ENCODE measurements at places on chromosomes 11 and 22.
A peak's percentile ranks its signal among the peaks of the same experiment; 100 is the strongest.

DNA sequence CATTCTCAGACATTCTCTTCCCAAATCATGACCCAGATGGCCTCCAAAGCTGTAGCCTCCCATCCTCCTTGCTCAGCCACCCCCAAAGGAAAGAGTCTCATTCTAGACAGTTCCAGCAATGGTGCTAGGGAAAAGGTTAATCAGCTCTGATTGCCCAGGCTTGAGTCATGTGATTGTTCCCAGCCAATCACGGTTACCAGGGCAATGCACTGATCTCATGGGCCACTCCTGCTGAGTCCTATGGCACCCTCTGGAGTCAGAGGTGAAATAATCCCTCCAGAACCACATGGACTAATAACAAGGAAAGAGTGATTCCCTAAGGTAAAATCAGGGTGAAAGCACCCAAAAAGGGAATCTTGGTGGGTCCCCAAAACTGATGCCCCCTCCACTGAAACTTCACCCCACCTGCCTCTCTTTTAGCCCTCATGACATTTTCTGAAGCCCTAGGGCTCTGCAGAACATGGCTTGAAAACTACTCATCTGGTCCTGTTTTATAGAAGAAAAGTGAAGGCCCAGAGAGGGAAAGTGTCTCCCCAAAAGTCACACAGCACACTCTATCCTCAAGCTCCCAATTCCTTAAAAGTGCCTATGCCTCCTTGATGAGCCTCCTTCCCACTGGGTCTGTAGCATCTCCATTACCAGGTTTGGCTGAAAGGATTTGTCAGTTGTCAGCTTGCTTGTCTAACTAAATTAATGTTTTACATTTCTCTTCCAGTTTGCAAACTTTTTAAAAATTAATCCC lies 203.7 kb downstream of the MN1 start:
- peak; percentile 11 for DNase-seq

GRCh38 chr11:78772186-78772585 lies 197.5 kb upstream of the NARS2 start:
- DNase-seq: no peak

DNA sequence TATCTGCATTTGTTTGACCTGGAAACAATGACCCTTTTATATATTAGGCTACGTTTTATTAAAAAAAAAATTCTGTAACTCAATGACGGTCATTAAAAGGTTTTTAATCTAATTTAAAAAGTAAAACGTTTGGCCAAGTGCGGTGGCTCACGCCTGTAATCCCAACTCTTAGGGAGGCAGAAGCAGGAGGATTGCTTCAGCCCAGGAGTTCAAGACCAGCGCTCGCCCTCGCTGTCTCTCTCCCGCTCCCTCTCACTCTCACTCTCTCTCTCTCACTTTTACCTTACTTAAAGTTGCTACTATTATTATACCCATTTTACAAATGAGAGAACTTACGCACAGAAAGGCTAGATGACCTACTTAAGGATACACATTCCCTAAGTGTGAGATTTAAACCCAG lies 814 bp upstream of the NARS2 start:
- no peak for DNase-seq

DNA sequence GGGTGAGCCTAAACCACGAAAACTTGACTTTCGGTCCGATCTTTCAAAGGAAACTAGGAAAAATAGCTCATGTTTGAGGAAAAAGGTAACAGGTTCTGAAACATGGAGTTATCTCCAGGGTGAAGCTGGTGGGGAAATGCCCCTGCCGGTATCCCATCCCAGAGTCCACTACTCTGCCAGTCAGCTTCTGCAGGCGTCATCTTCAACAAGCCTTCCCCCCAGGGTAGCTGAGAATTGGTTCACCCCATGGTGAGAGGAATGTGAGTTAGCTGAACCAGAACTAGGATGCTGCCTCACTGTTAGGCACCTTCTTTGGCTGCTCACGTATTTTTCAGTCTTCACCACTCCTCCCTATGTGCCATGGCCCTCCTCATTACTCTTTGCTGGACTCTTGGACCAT lies 1.1 kb downstream of the GVQW3 start:
- DNase-seq: no peak

DNA sequence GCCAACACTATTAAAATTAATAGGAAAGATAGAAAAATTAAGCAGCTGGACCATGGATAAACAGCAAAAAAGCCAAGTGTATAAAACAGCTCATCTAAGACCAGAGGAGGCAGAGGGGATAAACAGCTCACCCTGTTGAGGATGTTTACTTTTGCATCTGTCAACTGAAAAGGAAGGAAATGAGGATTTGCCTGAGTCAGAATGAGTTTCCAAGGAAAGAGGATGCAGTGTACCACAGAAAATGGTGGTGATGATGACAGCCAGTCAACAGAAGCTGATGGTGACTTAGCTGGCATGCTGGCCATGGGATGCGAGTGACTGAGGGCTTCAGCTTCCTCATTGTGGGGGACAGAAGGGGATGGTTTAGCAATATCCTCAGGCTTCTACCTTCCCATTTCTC lies 183.5 kb downstream of the KIRREL3 start:
- DNase-seq: no peak

DNA sequence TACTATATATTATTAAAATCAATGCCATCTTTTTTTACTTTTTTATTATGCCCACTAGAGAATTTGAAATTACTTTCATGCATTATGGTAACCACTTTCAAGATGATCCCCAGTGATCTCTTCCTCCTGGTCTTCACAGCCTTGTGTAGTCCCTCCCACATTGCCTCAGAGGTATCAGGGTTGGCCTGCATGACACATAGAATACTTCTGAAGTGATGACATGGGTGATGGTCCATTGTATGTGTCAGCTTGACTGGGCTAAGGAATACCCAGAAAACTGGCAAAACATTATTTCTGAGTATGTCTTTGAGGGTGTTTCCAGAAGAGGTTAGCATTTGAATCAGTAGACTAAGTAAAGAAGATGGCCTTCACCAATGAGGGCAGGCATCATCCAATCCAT lies 14.2 kb upstream of the ISX start:
- DNase-seq: no peak

DNA sequence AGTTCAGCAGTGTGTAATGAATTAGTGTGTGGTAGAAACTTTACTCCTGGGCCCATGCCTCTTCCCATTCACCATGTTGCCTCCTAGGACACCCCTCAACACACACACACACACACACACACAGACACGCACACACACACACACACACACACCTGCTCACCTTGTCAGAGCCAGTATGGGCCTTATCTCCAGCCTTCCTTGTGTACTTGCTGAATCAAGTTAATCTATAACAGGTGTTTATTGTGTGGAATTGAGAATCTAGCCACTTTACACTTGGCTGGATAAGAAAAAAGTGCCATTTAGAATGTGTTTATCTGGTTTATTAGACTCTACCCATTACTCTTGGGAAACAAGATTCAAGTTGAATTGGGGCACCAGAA lies 14.5 kb upstream of the ZDHHC13 start:
- DNase-seq: no peak

GRCh38 chr22:26554956-26555355 lies 35.0 kb downstream of the TPST2 start:
- no peak for DNase-seq

- DNase-seq: peak; percentile 87
Measured at GRCh38 chr11:75639762-75640181, 29.1 kb downstream of the MAP6 start.

- no peak for DNase-seq
Measured at GRCh38 chr11:64971421-64972233, at the start of gene MAJIN. Gene MAJIN, minus strand, starts transcription at chr11:64972108. Its CDS starts 12,703 bp downstream, at chr11:64959405.

DNA sequence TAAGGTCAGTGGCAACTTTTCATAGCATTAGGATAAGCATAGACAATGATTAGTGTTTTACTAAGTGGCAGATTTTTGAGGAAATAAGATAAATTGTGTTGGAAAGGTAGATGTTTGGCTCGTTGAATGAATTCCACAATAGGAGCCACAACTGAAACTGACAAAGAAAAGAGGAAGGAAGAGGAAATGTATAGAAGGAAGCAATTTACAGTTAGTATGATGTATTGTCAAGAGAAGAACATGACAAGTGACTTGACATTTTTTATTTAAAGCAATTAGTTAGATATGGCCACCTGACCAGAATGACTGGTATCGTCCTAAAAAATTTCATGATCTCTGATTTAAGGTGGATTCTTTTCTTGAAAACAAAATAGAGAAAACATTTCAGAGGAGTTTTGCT lies 3.1 kb upstream of the RAG2 start:
- DNase-seq: no peak

DNA sequence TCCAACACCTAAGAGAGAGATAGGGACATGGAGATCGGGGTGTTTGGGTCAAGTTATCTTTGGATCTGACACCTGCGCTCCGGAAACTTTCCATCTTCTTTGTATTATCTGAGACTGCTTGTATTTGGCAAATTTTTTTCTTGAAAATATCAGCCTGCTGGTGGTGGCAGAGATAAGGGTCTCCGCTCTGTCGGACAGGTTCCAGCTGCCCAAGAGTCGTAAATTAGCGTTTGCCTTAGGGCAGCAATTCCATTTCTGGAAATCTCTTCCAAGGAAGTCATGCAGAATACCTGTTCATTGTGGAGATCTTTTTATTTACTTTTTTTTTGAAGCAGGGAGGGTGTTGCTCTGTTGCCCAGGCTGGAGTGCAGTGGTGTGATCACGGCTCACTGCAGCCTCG lies 19.5 kb upstream of the CSNK1E start:
- no peak for DNase-seq

DNA sequence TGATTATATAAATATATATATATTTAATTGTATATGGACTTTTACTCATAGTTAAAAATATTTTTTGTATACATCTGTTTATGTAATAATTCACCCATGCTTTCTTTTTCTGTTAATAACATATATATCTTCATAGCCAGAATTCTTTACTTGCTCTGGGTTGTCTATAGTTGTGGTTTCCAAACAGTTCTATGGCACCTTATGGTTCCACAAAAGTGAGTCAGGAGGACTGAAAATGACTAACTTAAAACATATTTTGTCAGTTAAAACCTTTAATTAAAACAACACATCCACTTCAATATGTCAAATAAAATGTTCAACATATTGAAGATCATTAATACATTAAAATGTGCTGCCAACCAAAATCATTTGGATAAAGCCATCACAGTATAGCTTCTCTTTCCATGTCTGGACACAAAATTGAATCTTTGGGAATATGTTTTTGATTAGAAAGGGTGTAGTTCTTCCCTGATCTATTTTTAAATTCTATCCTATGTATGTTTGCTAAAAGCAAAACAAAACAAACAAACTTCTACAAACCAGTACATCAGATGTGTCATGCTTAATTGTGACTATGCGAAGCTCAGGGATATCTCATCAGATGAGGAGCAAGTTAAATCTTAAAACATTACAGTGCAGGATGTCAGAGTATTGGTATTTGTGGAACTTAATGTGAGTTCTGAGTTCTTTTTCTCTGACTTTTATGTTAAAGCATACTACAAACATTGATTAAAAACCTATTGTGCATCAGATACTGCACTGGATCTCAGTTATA lies 1488.4 kb upstream of the TENM4 start:
- DNase-seq: no peak

GRCh38 chr11:119338318-119338890 lies 2.3 kb downstream of the C1QTNF5 start:
- peak; percentile 42 for DNase-seq

DNA sequence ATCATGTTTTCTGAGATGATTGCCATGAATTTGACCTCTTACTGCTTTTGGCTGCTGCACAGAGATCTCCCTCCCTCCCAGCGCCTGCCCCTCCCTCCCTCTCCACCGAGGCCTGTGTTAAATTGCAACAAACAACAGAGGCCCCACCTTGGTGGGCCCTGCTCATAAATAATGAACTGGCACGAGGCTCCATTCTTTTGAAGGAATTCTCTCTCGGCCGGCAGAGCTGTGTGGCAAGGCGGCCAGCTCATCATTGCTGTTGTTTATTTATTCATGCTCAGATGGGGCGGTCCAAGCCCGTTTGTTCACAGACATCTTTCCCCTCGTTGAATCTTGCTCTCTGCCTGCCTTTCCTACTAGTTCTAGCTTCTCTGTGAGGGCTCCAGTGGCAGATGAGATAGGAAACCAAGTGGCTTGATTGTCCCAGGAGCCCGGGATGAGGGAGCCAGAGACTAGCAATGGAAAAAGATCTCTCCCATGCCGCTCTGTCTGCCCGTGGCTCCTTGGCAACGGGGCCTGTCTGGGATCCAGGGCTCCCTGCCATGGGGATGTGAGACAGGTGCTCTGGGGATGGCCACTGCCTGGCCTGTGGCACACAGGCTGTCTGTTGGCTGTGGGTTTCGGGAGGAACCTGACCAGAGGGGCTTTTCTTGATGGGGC lies 192.6 kb downstream of the DSCAML1 start:
- no peak for DNase-seq

All from NCI-H1436 (cell line).